ENCODE measurements at places on chromosomes 4 and X.

DNA sequence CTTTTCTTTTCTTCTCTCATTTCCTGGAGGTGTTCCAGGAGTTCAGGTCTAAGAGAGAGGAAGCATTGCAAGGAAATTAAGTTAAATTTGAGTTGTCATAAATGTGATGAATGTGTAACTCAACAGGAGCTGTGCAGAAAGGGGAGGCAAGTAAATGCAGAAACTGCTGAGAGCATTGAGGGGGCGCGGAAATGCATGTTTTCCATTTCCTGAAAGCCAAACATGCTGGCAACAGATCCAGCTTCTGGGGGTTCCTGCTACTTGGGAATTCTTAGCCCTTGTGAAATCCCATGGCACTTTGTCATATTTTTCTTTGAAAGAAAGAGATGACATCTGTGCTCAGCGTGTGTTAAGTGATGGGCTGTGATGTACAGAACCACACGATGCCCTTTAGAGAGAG, 33.8 kb upstream of the NAP1L5 start:
- DNase-seq, result no peak

GRCh38 chr4:39976945-39977488, 694 bp downstream of the PDS5A start:
- DNase-seq, result peak; percentile 1

- no peak for DNase-seq
Observed at GRCh38 chrX:48737940-48738339, 23.6 kb upstream of the GLOD5 start.

GRCh38 chrX:152912106-152912505, 14.2 kb downstream of the ZNF185 start:
- no peak for DNase-seq

DNA sequence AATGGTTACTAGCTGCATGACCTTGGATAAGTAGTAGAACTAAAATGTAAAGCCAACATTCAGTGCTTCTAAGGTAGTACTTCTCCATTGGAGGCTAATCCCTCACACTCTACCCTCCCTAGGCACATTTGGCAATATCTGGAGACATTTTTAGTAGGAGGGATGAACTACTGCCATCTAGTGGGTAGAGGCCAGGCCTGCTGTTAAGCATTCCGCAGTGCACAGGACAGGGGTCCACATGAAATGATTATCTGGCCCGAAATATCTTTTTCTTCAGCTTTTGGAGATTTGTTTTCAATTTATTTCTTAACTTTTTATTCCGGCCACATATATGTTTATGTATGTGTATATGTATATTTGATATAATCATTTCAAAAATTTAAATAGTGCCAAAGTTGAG, 36.0 kb upstream of the SPANXC start:
- no peak for DNase-seq

- no peak for DNase-seq
Observed at GRCh38 chr4:63169836-63170235, 1239.4 kb downstream of the TECRL start.

DNA sequence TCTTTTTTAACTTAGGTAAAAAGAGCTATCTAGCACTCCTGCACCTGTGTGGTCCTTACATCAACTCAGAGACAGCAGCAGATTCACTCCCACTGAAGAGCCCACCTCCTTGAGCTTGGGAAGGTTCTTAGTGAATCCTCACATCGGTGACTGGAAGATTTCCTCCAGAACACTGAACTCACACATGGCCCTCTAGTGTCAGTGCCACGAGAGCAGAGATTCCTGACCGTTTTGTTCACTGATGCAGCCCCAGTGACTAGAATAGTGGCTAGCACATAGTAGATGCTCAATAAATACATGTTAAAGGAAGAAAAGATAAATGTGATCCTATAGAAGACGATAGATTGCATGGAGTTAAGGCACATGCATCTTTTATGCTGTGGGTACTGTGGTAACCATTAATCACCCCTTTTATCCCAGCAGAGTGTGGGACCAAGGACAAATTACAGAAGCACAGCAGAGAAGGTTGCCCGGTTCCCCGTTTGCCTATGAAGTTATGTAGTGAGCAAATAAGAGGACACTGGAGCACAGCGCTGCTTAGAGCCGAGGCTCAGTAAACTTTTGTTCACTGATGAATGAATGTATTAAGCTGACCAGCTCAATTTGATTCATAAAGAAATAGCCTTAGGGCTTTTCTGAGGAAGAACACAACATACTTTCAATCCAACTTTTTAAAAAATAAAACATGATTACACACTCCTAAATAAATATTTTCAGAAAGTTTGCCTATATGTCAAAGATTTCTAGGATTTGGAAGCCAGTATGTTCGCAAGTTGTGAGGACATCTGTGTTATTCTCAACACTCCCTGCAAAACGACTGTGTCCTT, 8.7 kb downstream of the GASK1B start:
- DNase-seq, result no peak

DNA sequence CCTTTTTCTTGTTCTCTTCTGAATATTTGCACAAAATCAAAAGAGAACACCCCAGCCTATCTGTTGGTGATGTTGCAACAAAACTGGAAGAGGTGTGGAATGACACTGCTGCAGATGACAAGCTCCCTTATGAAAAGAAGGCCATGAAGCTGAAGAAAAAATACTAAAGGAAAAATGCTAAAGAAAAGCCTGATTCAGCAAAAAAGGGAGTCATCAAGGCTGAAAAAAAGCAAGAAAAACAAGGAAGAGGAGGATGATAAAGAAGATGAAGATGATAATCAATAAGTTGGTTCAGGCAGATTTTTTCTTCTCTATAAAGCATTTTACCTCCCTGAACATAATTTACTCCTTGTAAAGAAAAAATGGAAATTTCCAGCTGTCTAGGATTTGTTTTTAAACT, 1538.8 kb downstream of the RPA4 start:
- no peak for DNase-seq
